ENCODE measurements at places on chromosomes 3 and 15.
A peak's percentile ranks its signal among the peaks of the same experiment; 100 is the strongest.

DNA sequence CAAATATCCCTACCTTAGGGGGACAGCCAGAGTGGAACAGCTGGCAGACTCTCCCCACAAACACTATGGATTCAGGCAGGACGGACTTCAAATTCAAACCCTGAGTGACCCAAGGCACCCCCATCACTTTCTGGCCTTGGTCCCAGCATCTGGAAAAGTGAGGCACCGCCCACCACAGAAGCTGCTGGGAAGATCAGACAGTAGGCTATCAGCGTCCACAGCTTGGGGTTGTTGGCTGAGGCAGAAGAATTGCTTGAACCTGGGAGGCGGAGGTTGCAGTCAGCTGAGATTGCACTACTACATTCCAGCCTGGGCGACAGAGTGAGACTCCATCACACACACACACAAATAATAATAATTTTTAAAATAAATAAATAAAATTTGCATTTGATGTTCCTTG is 8.5 kb downstream of the PFKFB4 start:
- no peak for DNase-seq

DNA sequence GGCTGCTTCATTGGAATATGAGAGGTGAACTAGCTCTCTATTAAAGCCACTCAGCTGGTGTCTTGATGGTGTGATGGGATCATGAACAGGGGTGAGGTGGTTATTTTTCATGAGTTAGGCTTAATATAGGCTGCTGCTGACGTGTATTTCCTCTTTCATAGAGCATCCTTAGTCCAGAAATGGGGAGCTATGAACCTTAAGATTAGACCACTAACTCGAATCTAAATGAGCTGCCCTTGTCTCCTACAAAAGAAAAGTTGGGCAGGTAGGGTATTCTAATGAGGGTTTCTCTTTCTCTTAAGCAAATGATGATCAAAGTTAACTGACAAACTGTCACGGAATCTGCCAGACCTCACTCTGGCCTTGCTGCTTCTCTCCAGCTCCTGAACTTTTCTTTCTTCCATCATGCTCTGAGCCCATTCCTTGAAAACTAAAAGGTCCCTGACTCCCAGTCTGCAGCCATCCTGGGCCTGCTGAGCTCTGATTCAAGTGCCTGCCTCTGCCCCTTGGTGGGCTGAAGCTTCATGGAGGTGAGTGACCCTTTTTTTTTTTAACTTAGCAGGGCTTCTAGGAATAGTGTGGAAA is at the start of gene TRIM69:
TRIM69 (plus strand) TSS at position 348 of the 585 bp plus-strand sequence; CDS start at position 525, 177 bp downstream.
- DNase-seq = no peak

- DNase-seq = peak; percentile 71
These were observed 43.2 kb downstream of the ARHGEF3 start for GRCh38 chr3:56758539-56758981.

GRCh38 chr3:179093807-179094206 is 22.2 kb upstream of the ZMAT3 start:
- DNase-seq = no peak

DNA sequence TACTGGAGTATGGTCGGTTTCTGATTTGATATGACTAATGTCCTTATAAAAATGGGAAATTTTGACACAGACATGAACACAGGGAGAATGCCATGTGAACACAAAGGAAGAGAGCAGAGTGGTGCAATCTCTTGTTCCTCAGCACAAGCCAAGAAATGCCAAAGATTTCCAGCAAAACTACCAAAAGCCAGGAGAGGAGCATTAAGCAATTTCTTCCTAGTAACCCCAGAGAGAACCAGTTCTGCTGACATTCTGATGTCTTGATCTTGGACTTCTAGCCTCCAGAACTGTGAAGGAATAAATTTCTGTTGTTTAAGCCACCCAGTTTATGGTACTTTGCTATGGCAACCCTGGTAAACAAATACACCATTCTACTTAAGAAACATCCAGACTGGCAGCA is 227.8 kb upstream of the MRPL3 start:
- DNase-seq = no peak

GRCh38 chr3:133937756-133938601 is 42.3 kb upstream of the RAB6B start:
- no peak for DNase-seq

GRCh38 chr3:167554898-167555297 is 81.1 kb upstream of the SERPINI2 start:
- no peak for DNase-seq

DNA sequence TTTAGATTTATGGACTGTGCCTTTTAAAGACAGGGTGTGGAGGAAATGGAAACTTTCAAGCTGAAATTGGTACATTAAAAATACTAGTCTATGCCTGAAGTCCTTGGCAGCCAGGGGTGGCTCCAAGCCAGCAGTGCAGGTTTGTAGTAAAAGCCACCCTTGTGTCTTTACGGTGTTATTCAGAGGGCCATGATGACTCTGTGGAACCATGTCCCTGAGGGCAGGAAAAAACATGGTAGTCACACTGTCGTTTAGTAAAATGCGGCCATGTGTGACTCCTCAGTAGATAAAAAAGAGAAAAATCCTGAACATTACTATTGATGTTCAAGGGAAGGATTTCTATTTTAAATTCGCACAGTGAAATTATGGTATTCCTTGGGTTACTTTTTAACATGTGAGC is 2.7 kb downstream of the FAN1 start:
- no peak for DNase-seq

- no peak for DNase-seq
These were observed 5.1 kb downstream of the NLGN1 start for GRCh38 chr3:173402656-173403055.
